Airway epithelial cell (primary cell): ENCODE measurements at places on chromosomes 7 and 10. TPM values are rescaled to one million over a fixed set of nuclear protein-coding genes. Genes with fewer than 3 reads are reported as not detected.

Gene HOXA7
- not detected in 2 replicates for total RNA-seq

Gene C10orf62
- total RNA-seq: not detected in 2 replicates

Gene HOXA11
- not detected in 2 replicates for total RNA-seq

Gene GALNT17
- total RNA-seq: not detected in 2 replicates

Gene ADAM8
- total RNA-seq: 26.9 and 30.5 TPM in 2 replicates

Gene TEX36
- not detected in 2 replicates for total RNA-seq

Gene DDC
- not detected in 2 replicates for total RNA-seq

Gene RBM33
- total RNA-seq: 20.7 and 21.1 TPM in 2 replicates

Gene GJD4
- total RNA-seq: not detected in 2 replicates

Gene LRRD1
- not detected in 2 replicates for total RNA-seq

Gene TSPAN12
- 2.5 and 2.9 TPM in 2 replicates for total RNA-seq

Gene AGAP5
- total RNA-seq: 0.60 and 1.5 TPM in 2 replicates

Gene CELF2
- total RNA-seq: 2.0 and 6.1 TPM in 2 replicates

Gene DGKB
- not detected in 2 replicates for total RNA-seq

Gene ASB10
- not detected in 2 replicates for total RNA-seq

Gene DCLRE1C
- total RNA-seq: 7.4 and 7.6 TPM in 2 replicates

Gene MUC12
- total RNA-seq: under 0.01 TPM in 1 of 2 replicates, not detected in the other

Gene LIPM
- total RNA-seq: 0.14 TPM in 1 of 2 replicates, not detected in the other

Gene SORCS3
- total RNA-seq: not detected in 2 replicates

Gene UNCX
- total RNA-seq: not detected in 2 replicates

Gene PPIA
- total RNA-seq: 4,781 and 4,877 TPM in 2 replicates

Gene CYP2C8
- total RNA-seq: 0.14 TPM in 1 of 2 replicates, not detected in the other

Gene TWIST1
- 2.6 and 5.3 TPM in 2 replicates for total RNA-seq

Gene PIP
- not detected in 2 replicates for total RNA-seq

Gene BTAF1
- 13.1 and 18.3 TPM in 2 replicates for total RNA-seq

Gene ZNF425
- 2.1 and 2.8 TPM in 2 replicates for total RNA-seq

Gene CALN1
- not detected in 2 replicates for total RNA-seq

Gene ZNF239
- total RNA-seq: 0.70 and 1.3 TPM in 2 replicates

Gene ZSCAN25
- 8.4 and 10.9 TPM in 2 replicates for total RNA-seq

Gene SKAP2
- 5.4 and 5.7 TPM in 2 replicates for total RNA-seq

Gene LGI1
- not detected in 2 replicates for total RNA-seq

Gene SEMA3D
- total RNA-seq: 0.05 and 0.49 TPM in 2 replicates

Gene H2BK1
- total RNA-seq: not detected in 2 replicates

Gene FAM25C
- total RNA-seq: 8.0 and 9.6 TPM in 2 replicates

Gene TUBB8
- not detected in 2 replicates for total RNA-seq

Gene WDR91
- 10.8 and 16.7 TPM in 2 replicates for total RNA-seq

Gene FKBP6
- total RNA-seq: not detected in 2 replicates

Gene DMTF1
- total RNA-seq: 20.2 and 31.9 TPM in 2 replicates

Gene OR6B1
- total RNA-seq: not detected in 2 replicates

Gene ASZ1
- total RNA-seq: not detected in 2 replicates

Gene ENO4
- total RNA-seq: not detected in 2 replicates

Gene FAM131B
- 0.35 and 0.56 TPM in 2 replicates for total RNA-seq
